ENCODE measurements at places on chromosomes 13 and 19.

GRCh38 chr19:10502524-10503001 lies 593 bp downstream of the KEAP1 start:
- peak; percentile 82 for DNase-seq

GRCh38 chr19:42081584-42082203 lies 5.7 kb downstream of the ZNF574 start:
- DNase-seq: no peak

DNA sequence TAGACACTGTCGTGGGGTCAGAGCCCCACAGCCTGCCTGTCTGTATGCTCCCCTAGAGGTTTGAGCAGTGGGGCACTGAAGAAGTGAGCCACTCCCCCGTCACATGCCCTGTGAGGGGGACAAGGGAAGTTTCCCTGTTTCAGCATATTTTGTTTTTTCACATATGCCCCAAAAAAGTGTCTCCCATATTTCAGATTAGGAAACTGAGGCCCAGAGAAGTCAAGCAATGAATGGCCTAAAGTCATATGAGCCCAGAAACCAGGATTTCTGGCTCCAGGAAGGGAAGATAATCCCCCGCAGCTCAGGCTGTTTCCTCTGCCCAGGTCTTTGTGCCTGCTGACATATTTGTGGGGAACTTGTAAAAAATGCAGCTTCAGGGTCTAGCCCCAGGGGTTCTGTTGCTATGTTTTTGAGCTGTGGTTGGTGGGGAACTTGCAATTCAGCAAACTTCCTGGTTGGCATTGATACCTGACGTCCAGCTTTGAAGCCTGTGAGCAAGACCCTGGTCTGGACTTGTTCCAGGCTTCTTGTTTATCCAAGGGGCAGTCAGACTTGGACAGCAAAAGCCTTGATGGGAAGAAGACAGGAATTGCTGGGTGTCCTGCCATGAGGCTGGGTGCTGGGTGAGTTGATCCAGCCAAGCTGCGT lies 9.5 kb downstream of the RASL11A start:
- no peak for DNase-seq

- no peak for DNase-seq
Observed at GRCh38 chr19:36169084-36169760, 17.0 kb upstream of the COX7A1 start.

DNA sequence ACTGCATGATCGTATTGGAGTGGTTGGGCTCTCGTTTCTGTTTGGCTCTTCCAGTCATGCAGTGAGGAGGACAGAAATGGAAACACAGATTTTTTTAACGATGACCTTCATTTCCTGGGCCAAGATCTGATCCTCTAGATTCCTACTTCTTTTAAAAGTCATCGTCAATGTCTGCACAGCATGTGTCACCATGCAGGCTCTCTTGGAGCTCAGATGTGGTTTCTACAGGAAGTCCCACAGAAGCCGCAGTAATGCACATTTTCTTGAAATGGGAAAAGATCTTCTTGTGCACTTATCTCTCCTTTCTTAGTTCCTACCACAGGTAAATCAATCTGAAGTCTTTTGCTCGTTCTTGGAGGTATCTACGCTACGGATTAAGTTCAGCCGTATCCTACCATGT lies 626.9 kb downstream of the EFNB2 start:
- no peak for DNase-seq

DNA sequence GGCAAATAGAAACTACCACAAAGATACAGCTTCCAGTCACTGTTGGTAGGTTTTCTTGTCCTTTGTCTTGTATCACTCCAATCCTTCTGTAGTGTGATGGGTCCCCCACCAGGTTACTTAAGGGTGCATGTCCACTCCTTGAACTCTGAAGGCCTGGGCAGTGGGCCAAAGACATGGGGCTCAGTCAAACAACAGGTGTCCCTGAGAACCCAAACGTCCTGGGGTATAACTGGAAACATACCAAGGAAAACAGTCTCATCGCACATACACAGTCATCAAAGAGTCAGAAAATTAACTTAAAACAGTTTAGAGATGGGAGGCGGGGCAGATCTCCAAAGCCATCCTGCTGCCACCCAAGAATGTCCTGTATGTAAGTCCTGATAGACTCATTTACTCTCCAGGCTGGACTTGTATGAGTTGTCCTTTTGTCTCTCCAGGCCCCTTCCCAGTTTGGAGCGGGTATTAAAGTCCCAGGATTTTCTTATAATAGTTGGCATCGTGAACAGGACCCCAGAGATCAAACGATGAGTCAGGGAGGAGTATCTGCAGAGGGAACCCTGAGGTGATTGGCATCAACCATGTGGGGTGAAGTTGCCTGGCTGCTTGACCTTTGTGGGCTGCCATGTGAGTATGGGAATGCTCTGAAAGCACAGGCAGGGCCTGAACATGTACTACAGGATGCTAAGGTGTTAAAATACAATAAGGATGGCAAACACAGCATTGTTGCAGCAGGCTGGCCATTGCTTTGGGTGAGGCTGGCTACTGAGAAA lies 613.2 kb upstream of the KLF12 start:
- DNase-seq: no peak
